T-helper 1 cell (primary cell): ENCODE measurements at places on chromosomes 7 and 10.

GRCh38 chr10:12819071-12819470 lies 182.4 kb downstream of the CCDC3 start:
- DNase-seq, result no peak

DNA sequence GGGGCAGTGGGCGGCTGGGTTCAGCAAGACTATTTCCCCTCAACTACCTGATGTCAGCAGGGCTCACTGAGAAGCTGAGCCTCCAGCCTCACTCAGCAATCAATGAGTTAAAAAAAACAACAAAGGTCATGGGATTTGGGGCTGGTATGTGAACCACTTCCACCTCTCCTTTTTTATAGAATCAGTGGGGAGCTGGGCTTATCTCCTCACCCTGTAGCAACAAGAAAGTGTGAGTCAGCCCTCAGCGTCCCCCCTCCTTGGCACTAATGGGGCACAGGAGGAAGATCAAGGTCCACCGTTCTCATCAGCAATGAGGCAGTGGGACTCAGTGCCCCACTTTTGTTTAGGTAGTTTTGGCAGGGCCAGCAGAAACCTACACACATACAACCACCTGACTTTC lies 823.5 kb upstream of the POM121L12 start:
- no peak for DNase-seq

GRCh38 chr10:27536437-27536836 lies 32.3 kb downstream of the RAB18 start:
- no peak for DNase-seq

DNA sequence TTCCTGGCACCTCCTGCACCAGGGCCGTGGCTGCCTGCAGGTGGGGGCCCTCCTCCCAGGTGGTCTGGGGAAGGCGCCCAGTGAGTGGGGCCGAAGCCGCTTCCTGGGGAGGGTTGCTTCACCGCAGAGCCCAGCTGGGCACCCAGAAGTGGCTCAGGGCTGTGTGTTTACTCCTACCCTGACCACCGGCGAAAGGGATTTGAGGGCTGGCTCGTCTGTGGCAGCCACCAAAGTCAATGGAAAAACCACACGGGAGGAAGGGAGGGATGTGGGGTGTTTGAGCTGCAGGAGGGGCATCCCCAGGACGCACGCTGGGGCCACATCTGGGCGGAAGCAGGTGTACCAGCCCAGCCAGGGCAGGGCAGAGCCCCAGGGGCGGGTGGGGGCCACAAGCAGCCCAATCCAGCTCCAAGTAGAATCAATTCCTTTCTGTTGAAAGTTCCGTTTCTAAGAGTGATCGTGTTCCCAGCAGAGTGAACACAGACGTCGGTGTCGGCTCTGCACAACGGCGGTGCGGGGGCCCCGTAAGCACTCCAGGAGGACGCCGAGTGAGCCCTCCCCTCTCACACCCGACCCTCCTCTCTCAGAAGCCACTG lies 69.9 kb downstream of the FOXL3 start:
- DNase-seq, result peak; percentile 33

GRCh38 chr10:3137958-3138726 lies 34.4 kb downstream of the PITRM1 start:
- DNase-seq, result no peak

- no peak for DNase-seq
Measured at GRCh38 chr10:13823096-13823708, 236.4 kb downstream of the PRPF18 start.

DNA sequence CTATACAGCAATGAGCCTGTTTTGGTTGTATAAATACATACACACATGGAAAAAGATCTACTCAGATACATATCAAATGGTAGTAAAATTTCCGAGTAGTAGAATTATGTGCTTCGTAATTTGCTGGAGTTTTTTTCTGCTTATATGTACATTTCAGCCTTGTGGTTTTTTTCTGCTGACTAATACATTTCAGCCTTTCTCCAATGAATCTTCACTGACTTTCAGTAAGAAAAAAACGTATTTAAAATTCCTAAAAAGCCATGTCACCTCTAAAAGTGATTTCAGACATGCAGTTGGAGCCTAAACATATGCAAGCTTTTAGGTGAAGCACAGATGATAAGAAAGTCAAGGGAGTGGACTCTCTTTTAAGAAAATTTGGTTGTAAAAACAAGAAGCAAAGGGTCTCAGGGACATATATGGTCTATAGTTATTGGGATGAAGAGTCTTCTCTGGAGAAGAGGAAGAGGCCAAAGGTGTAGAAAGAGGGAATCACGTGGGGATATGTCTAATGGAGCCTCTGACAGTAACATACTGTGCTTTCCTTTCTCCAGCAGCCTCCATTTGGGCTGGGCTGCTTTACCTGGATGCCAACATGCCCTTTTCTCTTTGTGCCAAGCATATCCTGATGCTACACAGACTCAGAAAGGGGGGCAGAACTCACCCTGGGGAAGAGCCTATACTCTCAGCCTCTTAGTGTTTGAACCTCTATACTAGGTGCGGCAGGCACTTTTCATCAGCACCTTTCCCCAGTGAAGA lies 2.4 kb downstream of the AMPH start:
- DNase-seq, result no peak

DNA sequence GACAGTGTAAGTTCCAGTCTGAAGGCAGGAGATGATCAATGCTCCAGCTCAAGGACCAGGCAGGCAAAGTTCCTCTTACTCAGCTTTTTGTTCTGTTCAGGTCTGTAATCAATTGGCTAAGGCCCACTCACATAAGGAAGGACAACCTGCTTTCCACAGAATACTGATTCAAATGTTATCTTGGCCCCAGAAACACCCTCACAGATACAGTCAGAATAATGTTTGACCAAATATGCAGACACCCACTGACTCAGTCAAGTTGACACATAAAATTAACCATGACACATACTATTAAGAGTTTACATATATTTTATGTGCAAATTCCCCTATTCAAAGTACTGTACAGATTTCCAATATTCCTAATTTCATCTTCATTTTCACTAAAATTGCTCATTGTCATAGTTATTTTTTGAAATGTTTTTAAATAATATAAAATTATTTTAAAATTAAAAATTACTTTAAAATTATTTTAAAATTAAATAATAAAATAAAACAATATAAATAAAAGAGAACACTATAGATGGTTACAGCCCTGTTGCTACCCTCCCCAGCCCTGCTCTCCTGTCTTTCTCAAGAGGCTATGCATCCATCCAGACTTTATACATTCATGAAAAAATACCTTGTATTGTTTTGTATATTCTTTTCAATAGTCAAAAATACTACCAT lies 59.4 kb downstream of the RAB11FIP2 start:
- no peak for DNase-seq

DNA sequence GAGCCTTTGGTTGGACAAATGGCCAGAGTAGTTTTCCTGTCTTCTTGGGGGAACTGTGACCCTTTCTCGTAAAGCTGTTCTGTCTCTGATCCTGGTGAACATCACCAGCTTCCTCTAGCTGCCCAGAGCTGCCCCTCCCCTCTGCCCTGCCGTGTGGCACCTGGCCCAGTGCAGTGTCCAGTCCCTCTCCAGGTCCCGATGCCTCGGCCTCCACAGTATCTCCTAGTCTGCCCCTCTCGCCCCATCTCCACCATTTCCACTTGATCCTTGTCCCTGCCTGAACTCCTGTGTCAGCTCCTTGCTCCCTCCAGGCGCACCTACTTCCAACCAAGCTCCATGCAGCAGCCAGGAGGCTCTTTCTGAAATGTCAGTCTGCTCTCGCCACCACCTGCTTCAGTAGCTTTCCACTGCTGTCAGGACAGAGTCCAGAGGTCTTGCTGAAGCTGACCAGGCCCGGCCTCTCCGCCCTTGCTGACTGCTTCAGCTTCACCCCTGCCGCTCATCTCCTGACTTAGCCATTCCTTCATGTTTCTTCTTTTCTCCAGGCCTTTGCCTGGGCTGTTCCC lies 133.6 kb downstream of the GRK5 start:
- no peak for DNase-seq

DNA sequence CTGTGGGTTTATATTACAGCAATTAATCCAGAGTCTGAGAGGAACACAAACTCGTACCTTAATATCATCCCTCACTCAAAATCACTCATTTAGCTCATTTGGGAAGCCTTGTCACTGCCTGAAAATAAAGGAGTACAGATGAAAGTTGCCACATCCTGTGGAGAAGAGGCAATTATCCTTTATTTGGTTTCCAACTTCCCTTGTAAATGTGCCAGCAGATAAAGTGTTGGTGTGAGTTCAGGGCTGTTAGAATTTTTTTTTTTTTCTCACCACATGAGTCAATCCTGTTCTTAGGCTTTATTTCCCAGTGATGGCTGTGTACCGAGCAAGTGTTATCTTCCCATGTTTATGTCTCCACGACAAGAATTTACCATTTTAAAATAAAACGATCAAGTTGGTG lies 99.0 kb upstream of the SMIM30 start:
- DNase-seq, result no peak

DNA sequence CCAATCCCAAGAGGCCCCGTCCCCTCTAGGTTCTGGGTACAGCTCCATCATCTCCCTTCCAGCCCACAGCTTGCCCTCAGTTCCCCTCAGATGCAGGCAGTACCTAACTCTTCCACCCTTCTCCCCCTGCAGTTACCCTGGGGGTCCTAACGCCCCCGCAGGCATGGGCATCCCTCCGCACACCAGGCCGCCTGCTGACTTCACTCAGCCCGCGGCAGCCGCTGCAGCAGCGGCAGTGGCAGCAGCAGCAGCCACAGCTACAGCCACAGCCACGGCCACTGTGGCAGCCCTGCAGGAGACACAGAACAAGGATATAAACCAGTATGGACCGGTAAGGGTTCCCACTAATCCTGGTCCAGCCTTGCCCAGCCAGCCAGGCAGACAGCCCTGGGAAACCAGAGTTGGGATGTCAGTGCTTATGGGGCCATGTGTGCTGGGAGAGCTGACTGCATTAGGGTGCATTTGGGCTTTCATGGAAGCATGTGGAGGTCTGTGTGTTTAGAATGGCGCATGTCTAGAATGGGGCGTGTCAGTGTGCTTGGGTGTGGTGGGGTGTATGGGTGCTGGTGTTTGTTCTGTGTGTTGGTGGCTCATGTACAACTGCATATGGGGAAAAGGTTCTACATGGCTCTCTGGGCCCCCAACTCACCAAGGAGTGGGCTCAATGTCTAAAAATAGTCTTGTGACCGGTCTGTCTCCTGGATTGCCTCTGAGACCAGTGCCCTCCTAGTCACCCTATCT lies 55.1 kb upstream of the PPIF start:
- DNase-seq, result no peak

DNA sequence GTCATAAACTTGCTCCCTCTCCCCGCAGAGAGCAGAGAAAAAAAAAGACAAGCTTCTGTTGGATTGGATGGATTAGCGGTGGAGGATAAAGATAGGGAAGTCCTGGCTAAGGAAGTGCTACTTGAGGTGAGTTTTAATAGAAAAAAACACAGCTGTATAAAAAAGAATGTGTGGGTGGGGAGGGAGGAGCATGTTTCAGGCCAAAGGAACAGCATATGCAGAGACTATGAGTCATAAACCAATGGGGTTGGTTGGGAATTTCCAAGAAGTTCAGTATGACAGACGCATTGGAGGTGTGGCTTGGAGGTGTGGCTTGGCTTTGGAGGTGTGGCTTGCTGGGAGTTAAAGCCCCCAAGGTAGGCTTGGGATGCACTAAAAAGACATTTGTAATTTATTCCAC lies 103.0 kb upstream of the LSM8 start:
- DNase-seq, result no peak

GRCh38 chr7:95318501-95319100 lies 5.7 kb downstream of the PON1 start:
- DNase-seq, result no peak

DNA sequence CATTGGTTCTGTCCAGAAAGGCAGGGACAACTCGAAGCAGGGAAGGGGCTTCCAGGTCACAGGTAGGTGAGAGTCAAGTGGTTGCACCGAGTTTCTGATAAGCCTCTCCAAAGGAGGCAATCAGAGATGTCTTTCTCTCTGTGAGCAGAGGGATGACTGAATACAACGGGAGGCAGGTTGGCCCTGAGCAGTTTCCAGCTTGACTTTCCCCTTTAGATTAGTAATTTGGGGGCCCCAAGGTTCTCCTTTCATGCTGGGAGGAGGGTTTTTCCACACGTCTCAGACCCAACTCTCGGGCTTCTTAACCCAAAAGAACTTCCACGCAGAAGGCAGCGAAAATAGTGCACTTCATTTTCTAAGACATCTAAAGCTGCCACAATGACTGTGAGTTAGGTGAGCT lies 189.6 kb downstream of the MGMT start:
- no peak for DNase-seq

GRCh38 chr10:131144196-131144595 lies 167.3 kb downstream of the TCERG1L start:
- DNase-seq, result no peak

DNA sequence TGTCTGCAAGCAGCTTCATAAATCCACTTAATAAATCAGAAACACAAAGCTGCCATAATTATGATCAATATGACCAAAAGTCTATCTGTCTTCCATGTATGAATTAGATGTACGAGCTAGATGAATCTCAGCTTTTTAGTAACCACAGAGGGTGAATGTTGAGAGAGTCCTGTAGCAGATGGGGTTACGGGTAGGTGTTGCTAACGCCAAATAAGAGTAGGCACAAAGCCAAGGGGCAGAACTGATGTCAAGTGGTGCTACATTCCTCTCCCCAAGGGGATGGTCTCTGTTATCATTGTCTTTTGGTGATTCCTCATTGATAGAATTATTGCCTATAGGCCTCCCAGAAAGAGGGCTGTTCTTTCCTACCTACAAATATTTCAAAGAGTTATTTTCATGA lies 257.8 kb downstream of the PCLO start:
- no peak for DNase-seq

DNA sequence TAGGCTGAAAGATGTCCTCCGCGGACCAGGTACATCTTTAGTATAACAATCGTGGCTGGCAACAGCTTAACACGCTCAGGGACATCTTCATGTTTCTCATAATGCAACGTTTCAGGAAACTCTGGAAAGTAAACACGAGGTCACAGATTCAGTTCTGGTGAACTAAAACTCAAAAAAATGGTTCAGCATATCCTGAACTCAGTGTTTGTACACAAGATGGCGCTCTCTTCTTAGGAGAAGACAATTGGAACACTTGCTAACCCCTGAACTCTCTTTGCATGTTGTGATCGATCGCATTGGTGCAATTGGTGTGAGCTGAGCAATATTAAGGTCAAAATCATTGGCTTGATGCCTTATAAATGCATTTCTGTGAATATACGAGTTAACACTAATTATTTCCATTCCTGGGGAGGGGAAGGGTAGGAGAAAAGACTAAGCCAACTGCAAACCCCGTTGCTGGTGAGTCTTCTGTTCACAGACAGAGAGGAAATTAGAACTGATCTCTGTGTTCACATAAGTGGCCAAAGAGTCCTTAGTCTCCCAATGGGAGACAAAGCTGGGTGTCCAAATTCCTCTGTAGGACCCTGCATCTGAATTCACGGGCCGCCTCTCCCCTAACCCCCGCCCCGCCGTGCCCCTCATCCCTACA lies 52.6 kb upstream of the FAM180A start:
- no peak for DNase-seq

GRCh38 chr10:50585921-50586739 lies 37.6 kb downstream of the SGMS1 start:
- DNase-seq, result no peak

DNA sequence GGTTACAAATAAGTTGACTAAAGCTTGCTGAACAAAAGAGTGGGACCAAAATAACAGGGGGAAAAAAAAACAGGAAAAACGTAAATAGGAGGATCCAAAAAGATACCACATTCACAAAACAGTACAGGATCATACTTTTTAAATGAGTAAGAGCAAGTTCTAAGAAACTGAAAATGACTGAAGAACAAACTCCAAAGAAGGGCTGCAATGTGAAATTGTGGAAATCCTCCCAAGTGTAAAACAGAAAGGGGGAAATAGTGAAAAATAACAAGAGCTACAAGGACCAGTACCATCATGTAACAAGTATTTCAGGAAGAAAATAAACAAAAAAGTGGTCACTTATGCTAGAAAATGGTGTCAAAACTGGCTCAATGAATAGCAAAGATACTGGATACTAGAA lies 46.3 kb downstream of the PDSS1 start:
- no peak for DNase-seq

GRCh38 chr7:28405662-28406061 lies 6.7 kb upstream of the CREB5 start:
- DNase-seq, result no peak
